ENCODE measurements at places on chromosomes 6 and 20. TPM values are rescaled to one million over a fixed set of nuclear protein-coding genes. Genes with fewer than 3 reads are reported as not detected.

APOBEC2 gene
- total RNA-seq, result not detected

EDN1 gene
- total RNA-seq, result 0.28 TPM

TPD52L1 gene
- total RNA-seq, result 0.33 TPM

SOX18 gene
- total RNA-seq, result not detected

DZANK1 gene
- total RNA-seq, result 3.0 TPM

TREM2 gene
- 2.7 TPM for total RNA-seq

EPPIN gene
- total RNA-seq, result not detected

MMP24OS gene
- total RNA-seq, result 91.6 TPM

CALHM6 gene
- total RNA-seq, result 3.0 TPM

TMEM74B gene
- total RNA-seq, result not detected

Data from CD4-positive, alpha-beta memory T cell (primary cell).